ENCODE measurements at places on chromosomes 11 and 22.

DNA sequence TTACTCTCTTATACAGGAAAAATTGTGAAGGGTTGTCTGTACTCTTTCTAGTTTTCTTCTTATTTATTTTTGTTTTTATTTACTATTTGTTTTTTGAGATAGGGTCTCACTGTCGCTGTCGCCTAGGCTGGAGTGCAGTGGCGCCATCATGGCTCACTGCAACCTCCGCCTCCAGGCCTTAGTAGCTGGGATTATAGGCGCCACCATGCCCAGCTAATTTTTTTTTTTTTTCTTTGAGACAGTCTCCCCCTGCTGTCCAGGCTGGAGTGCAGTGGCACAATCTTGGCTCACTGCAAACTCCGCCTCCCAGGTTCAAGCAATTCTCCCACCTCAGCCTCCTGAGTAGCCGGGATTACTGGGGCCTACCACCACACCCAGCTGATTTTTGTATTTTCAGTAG is 18.4 kb downstream of the CUL5 start:
- no peak for DNase-seq

GRCh38 chr11:69204941-69205742 is 49.4 kb downstream of the SMIM38 start:
- DNase-seq, result no peak

DNA sequence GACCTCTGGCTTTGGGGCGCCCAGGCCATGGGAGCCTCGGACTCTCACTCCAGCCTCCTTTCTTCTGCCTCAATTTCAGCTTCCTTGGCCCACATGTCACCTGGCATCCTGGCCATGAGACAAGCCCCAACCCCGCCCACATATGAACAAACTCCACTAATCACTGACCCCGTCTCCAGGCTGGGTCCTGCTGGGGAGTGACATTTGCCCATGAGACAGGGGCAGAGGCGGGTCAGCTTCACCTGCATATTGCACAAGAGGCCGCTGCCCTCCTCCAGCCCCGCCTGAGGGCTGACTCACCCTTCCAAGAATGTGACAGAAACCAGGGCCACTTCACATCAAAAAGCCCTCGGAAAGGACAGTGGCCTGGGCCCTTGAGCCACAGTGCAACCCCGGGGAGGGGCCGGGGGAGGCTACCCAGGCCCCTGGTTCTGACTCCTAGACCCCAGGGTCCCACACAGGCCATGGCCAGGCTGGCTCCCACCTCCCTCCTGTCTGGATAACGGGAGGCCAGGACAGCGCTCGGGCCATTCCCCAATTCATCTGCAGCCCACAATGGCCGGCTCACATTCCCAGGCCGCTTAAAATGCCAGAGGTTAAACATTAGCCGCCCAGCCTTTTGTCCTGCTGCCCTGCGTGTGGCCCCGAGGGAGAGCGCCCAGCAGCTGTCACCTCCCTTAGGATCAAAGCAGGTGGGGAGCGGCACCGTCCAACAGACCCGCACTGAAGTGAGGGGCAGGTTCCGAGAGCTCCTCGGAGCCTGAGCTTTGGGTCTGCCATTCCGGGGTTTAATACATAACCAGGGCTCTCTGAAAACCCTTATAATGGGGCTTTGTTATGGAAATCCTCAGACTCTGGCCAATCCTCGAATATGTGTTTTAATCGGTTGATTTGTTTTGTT is 42.3 kb downstream of the TRMU start:
- DNase-seq, result peak; percentile 96

DNA sequence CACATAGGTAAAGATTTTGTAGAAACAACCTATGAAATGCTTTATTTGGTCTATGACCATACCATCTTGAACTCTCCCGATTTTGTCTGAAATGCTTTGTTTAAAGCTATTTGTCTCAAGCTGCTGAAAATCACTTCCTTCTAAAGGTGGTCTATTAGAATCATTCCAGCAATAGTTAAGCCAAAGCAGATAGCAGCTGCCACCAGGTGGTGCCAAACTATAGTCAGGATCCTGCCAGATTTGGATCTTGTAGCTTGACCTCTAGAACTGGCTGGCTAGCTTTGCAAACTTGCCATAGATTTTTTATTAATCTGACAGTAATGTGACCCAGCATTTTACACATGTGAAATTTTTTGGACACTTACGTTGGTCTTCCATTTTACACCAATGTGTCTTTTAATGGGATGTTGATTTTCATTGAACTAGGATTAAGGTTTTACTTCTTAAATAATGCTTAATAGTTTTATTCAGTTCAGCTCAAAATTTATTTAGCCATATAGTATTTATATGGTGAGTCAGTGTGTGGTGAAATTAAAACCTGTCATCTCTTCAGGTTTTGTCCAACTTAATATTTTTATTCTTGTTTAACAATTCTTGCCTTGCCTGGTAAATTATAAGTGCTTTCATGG is 19.7 kb downstream of the CTR9 start:
- DNase-seq, result no peak

GRCh38 chr22:50481045-50481439 is 301 bp upstream of the ADM2 start:
- no peak for DNase-seq

DNA sequence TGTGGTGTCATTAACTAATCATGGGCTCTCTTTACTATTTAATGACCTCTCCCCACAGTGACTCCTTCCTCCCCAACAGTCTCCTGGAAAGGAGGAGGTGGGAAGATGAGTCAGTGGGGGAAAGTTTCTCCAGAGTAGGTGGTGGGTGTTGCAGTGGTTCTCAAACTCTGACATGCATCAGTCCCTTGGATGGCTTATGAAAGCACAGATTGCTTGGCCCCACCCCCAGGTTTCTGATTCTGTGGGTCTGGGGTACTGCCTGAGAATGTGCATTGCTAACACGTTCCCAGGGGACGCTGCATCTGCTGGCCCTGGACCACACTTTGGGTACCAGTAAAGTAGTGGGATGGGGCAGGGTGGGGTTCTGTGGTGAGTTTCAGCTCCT is 9.8 kb downstream of the CD82 start:
- peak; percentile 70 for DNase-seq

DNA sequence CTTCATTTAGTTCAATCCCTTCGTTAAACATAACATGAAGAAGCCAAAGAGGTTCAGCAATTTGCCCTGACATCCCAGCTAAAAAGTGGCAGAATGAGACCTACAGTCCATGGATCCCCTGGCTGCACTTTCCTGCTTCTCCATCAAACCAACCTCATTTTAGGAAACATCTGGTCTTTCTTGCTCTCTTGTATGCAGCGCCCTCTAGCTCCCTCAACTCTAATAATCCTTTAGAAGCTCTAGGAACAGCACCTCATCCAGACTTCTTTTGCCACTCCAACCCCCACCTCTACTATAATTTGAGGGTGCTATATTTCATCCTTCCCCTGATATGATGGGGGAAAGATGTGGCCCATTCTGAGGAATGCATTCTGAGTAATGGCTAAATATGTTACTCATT is 7.4 kb downstream of the CNTF start:
- DNase-seq, result no peak

GRCh38 chr11:35844579-35844978 is 99.3 kb upstream of the LDLRAD3 start:
- DNase-seq, result no peak

DNA sequence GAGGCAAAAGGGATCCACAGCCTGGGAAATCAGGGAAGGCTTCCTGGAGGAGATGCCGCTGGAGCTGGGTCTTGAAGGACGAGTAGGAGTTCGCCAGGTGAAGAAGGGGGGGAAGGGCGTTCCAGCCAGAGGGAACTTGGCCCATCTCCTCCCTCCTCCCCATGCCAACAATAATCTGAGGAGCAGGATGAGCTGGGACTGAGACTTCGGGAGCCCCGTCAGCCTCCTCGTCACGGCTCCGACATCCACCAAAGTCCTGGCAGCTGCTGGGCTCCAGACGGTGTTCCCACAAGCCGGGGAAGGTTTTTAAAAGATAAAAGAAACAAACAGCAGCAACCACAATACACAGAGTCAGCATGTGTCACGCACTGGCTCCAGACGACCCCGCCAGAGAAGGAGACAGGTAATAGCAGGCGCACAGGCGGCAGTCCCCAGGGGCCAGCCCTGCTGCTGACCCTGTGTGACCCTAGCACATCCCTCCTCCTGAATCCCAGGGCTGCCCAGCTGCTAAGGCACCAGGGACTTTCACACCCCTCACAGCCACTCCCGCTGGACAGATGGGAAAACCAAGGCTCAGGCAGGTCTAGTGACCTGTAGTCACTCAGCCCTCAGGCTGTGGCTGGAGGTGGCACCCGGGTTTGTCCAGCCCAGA is 37.3 kb downstream of the NUP50 start:
- no peak for DNase-seq

DNA sequence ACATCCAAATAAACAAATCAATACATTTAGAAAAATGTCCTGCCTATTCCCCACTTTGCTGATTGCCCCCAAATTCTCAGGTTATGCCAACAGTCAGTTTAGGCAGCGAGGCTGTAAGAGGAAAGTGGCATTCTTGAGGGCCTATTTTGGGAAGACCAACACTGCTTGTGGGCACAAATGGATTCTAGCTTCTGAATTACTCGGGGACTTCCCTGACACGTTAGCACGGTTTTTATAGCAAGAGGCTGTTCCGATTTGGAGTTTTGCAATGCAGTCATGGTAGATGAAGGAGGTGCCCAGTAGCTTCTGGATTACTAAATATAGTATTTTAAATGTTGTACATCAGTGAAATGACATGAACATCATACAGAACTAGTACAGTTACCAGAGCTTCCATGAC is 13.1 kb downstream of the RCN1 start:
- no peak for DNase-seq

DNA sequence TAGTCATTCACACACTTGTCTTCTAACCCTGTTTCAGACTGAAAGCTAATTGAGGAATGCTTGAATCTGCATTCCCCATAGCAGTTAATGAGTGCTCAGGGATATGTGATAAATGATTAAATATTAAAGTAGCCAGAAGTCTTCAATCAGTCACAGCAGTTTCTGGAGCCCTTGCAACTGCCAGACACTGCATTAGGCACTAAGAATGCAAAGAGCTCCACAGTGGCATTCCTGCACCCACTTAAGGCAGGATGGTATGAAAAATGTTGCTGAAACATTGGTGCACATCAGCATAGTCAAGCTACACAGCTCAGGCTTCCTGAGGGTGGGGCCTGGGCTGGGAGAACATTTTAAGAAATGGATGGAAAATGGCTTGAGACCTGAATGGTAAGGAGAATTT is 6.5 kb downstream of the DTX4 start:
- DNase-seq, result no peak

DNA sequence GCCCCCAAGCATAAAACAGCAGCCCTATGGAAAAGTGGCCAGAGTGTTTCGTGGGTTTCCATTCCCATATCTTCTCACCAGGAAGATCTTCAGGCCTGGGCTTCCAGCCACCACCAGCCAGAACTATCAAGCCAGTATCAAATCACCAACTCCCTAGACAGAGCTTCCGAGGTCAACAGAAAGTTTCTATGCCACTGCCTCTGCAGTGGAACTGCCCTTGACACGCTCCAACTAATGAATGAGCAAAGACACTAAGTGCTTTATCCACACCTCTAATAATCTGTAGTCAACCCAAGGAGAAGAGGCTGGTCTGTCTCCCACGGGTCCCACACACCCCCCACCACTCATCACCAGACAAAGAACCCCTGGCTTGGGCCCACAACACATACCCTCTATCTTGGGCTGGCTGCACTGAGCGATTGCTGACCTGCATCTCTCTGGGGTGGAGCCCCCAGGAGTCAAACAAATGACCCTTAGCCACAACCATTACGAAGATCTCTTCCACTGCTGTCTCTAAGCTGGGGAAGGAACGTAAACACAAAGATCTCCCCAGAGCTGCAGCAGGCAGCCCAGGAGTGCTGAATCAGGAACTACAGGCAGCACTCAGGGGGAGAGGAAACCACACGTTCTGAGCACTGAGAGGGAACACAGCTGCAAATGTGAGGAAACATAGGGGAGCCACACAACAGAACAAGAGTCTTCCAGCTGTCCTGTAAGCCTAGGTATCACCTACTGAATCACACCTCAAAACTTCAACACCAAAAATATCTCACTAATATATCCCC is 9.7 kb downstream of the OR5AN1 start:
- DNase-seq, result no peak

DNA sequence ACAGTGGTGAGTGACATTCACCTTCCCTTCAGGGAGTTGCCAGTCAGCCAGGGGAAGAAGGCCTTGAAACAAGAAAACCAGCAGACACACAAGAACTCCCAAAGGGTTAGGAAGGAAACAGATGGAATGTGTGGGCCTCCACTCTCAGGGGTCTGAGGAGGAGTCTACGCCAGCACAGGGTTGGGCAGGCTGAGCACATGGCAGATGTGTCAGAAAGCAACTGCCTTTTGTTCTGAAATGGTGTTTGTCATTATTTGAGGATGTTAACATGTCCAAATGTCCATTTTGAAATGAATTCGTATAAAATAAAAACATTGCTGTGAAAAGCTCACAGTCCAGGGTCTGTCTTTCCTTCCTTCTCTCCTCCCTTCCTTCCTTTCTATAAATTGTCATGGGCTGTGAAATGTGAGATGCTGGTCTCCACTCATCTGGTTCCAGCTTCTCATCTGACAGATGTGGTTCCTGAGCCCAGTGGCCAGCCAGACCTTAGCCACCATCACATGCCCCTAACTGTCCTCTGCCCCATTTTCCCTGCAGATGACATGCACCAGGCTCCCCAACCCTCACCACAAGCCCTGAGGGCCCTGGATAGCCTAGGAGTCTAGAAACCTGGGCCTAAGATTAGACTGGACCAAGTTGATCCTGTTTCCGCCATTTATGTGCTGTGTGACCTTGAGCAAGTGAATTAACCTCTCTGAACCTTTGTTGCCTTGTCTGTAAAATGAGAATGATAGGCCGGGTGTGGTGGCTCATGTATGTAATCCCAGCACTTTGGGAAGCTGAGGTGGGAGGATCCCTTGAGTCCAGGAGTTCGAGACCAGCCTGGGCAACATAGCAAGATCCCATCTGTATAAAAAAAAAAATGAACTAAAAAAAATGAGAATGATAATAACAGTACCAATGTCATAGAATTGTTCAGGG is 56.2 kb upstream of the CRYBB3 start:
- no peak for DNase-seq
